ENCODE measurements at places on chromosomes 7 and 10. TPM values are rescaled to one million over a fixed set of nuclear protein-coding genes. Genes with fewer than 3 reads are reported as not detected.

Gene ARF5
- 259 TPM for total RNA-seq

Gene SFTPD
- not detected for total RNA-seq

Gene NKX2-3
- not detected for total RNA-seq

Gene CDCA7L
- total RNA-seq, result 36.5 TPM

Gene AKR1C8
- not detected for total RNA-seq

Gene PDSS1
- total RNA-seq, result 4.7 TPM

Gene CPN1
- not detected for total RNA-seq

Gene C10orf53
- total RNA-seq, result not detected
